Right ventricle myocardium superior (tissue), 1 donor: ENCODE measurements at places on chromosomes 4 and X.

DNA sequence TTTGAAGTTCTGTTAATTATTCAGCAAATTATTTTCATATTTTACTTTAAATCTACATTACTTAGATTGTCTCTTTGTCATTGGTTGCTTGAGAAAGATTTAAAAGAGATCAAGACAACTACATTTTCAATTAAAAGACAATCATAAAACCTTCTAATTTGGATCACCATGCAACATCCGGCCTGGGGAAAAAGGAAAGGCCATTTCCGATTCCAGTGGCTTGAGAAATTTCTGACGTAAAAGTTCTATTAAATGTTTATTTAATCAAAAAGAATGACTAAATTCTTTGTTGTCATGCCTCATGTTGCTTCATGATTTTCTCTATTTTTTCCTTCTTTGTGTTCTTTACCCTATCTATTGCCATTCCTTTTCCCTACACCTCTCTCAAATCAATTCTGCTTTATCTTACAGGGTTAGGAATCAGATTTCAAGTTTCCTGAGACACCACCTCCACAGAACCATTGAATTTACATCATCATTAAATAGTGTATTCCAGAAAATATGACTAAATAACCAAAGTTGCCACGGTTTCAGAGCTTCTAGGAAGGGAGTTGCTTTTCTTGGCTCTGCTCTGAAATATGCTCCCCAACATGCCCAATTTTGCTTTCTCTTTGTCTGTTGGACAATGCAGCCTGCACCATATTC, 124.6 kb upstream of the ACSL4 start:
- no peak for DNase-seq

- no peak for DNase-seq
These were observed 13.7 kb upstream of the TMPRSS11E start for GRCh38 chr4:68433582-68433981.

GRCh38 chr4:80180743-80181142, 16.6 kb upstream of the PRDM8 start:
- DNase-seq, result no peak

GRCh38 chr4:63036159-63036866, 1372.9 kb downstream of the TECRL start:
- DNase-seq, result no peak

DNA sequence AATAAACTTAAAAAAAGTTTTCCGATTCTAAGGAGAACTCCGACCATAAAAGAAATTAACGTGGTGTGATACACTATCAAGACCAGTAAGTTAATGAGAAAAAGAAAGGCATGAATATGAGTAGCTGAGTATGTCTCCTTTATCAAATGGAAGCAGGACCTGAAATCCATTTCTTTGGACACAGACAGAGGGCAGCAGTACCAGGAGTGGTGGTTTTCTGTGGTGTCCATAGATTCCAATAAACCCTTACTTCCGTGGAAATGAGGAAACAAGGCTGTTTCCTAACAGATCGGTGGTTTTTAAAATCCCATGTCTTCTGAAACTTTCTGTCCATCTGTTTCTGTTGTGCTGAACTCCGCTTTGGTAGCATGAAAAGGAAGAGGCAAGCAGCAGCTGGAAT, 128.5 kb upstream of the TSPAN5 start:
- DNase-seq, result no peak

DNA sequence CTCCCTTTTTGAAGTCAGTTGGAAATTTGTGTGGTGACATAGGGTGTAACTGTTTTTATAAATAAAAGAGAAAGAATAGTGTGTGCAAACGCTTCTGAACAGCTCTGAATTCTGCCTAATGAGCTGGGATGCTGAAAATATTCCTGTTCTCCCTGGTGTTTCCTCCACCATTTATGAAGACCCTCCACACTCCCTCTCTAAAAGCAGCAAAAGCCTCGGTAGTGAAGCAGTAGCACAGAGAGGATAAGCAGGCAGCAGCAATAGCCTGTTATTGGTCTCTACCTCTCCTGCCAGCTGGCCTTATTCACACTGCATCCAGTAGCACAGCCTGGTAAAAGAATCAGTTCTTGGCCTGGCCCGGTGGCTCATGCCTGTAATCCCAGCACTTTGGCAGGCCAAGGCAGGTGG, 406.1 kb downstream of the IQCM start:
- DNase-seq, result peak; percentile 31

DNA sequence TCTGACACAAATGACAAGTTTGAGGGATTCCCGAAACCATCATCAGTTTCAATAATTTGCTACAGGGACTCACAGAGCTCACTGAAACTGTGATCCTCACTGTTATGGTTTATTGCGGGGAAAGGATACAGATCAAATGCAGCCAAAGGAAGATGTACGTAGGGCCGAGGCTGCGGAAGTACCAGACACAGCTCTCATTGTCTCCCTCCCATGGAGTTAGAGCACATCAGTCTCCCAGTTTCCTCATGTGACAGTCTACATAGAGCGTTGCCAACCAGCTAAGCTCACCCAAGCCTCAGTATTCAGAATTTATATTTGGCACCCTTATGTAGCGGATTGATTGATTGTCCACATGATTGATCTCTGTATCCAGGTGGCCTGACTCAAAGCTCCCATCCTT, 137.8 kb upstream of the TENM3 start:
- no peak for DNase-seq

DNA sequence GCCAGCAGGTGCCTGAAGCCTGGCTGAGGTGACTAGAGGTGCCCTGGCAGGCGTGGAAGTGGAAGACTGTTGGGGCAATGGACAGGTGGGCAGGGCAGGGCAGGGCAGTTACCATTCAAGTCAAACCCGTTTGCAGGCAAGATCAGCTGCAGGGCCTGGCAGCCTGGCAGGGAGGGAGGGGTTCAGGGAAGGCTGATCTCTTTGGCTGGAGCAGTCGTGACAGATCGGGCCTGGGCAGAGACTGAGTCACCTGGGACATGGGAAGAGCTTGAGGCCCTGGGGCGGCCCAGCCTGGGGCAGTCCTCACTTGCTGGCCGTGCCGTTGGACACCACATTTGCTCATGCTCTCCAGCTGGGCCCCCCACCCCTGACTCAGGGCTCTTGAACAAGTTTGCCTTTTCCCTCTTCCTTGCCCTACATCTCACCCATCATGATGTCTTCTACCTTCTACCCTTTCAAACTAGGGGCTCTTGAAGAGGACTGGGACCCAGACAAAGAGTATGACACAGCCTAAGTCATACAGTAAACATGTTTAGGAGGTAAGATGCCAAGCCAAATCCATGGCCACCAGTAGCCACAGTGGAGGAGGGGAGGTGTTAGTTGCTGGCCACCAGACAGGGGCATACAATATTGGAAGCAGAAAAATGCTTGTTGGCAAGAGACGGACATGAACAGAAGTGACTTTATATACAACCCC, 2.0 kb upstream of the ZNF185 start:
- no peak for DNase-seq

DNA sequence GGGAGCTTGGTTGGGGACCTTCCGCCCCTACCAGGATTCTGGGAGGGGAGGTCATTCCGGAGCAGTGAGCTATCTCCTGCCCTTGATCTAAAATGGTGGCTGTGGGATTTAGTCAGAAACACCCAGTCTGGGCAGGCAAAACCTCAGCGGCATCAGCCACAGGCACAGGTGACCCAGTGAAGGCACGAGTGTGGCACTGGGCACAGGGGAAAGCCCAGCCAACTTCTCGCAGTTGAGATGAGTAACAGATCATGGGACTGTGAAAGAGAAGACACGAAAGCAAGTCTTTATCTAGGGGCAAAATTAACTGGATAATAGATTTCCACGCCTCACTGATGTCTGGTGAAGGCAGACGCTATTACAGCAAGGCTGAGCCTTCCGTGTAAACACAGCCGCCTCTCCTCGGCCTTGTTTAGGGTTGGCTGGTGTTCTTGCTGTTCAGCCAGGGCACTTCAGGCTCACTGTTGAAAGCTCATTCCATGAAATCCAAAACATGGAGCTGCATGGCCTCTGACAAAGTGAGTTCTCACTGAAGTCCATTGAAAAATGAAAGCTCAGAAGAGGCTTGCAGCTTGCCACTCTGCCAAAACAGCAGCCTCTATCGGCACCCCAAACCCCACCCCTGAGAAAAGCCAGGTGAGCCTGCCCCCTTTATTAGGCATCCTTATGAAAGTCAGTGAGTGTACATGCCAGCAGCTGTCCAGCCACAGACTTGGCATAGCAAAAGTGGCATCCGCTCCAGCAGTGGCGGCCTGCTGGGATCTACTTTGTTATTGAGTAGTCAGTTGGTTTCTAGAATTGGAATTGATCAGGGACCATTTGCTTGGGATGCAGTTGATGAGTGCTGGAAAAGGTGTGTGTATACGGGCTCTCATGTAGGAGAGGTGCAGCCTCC, 102.3 kb upstream of the MTM1 start:
- no peak for DNase-seq

GRCh38 chrX:45421806-45422205, 221.1 kb upstream of the DIPK2B start:
- no peak for DNase-seq

GRCh38 chrX:120015145-120016067, 62.1 kb downstream of the RHOXF2B start:
- DNase-seq, result no peak

DNA sequence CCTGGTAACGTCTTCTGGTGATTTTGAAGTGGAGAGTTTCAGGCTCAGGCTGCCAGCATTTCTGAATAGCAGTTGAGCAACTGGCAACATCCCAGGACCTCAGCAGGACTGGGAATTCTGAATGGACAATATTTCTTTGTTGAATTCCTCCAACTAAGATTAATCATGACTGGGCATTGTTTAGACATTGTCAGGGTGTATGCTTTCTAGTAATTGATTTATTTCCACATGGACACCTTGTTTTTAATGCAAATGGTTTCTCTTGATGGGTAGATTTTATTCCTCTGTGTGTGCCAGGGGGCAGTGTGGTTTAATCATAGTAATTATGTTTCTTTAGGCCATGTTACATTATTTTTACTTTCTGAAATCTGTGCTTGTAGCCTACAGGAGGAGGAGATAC, 1004.7 kb upstream of the LCORL start:
- peak; percentile 33 for DNase-seq

- DNase-seq, result no peak
These were observed 163.6 kb upstream of the FAT1 start for GRCh38 chr4:186887291-186887700.

- no peak for DNase-seq
These were observed 161.4 kb downstream of the VSIG4 start for GRCh38 chrX:65878456-65878855.

DNA sequence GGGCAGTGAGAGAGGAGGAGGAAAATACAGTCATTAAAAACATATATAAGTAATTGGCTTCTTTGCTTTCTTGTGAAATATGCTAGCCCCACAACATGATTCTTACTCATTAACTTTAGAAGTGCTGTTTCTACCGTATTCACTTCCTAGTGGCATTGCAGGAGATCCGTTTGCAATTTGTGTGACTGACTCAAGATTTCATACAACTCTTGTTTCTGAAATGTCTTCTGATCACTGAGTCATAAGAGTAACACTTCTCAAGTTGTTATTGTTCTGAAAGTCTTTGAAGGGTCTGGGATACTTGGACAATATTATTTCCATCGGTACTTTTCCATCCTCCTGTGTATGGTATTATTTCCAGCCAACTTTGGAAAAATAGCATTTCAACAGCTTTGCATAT, 310.8 kb downstream of the PACRGL start:
- DNase-seq, result no peak

GRCh38 chr4:23484689-23485088, 405.2 kb downstream of the PPARGC1A start:
- DNase-seq, result no peak

- DNase-seq, result no peak
These were observed 222.2 kb downstream of the MID1 start for GRCh38 chrX:10398215-10398614.

DNA sequence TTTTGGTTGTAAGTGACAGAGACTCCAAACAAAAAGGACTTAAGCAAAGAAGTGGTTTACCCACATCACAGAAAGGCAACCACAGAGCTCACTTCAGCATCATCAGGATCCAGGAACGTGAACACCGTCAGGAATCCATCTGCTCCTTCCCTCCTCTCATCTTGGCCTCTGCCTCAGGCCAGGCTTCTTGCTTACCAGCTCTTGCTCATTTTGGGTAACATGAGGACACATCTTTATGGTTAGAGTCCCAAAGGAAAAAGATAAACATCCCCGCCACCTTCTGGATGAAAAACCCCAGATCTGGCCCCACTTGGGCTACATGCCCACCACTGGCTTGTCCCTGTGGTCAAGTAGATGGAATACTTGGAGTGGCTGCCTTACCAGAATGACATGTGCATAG, 176.8 kb upstream of the RPL34 start:
- no peak for DNase-seq

- no peak for DNase-seq
These were observed 765 bp downstream of the ENOPH1 start for GRCh38 chr4:82430964-82431745.

GRCh38 chrX:24877288-24877664, 138.5 kb downstream of the ARX start:
- no peak for DNase-seq

DNA sequence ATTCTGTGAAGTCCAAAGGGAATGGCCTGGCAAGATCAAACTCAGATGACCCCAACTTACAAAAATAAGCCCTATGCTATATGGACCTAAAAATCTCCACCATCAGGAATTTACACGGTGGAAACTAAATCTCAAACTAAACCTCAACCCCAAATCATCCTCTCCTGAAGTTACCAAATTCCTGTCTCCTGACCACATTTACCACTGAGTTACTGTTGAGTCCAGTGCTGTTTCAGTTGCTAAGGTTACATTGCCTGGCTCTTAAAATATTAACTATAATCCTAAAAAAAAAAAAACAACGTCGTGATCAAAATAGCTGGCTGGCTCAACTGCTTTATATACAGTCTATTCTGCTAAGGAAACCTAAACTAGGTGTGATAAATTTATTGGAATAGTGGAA, 315.2 kb upstream of the SLIT2 start:
- DNase-seq, result no peak

DNA sequence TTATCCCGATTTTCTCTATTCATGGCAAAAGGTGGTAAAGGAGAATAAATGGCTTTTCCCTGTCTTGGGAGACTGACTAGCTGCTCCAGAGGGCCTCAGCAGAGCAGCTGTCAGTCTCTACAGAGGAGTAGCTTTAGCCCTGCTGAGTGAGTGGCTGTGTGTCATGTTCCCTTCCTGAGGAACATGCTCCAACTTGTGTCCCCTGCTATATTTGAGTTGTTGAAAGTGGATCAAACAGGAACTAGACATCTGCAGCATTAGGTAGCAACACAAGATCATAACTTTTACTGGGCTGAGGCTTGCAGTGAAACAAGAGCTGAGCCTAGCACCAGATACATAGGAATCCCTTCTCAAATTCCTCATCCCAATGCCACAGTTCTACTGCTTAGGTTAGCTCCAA, 26.7 kb upstream of the PLAC1 start:
- DNase-seq, result no peak

DNA sequence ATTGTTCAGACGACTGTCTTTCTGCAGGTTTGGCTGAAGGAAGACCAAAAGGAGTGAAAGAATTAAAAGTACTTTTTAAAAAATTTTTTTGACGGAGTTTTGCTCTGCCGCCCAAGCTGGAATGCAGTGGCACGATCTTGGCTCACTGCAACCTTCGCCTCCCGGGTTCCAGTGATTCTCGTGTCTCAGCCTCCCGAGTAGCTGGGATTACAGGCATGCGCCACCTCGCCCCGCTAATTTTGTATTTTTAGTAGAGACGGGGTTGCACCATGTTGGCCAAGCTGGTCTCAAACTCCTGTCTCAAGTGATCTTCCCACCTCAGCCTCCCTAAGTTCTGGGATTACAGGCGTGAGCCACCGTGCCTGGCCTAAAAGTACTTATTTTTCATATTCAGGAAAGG, 86.3 kb downstream of the ITIH6 start:
- DNase-seq, result no peak
